ENCODE measurements at places on chromosomes 6 and 20. TPM values are rescaled to one million over a fixed set of nuclear protein-coding genes. Genes with fewer than 3 reads are reported as not detected.

Gene SLC22A1
- polyA plus RNA-seq = 1.4 TPM

Gene KHDC1L
- polyA plus RNA-seq = not detected

Gene TBCC
- polyA plus RNA-seq = 112 TPM

Gene OTOR
- not detected for polyA plus RNA-seq

Gene IMPG1
- polyA plus RNA-seq = not detected

Gene TSPYL1
- 79.3 TPM for polyA plus RNA-seq

Gene KIF6
- 2.1 TPM for polyA plus RNA-seq

Gene ITCH
- polyA plus RNA-seq = 39.5 TPM

Gene DHX35
- 24.9 TPM for polyA plus RNA-seq

Gene SLC23A2
- polyA plus RNA-seq = 44.3 TPM

Gene CLPSL2
- polyA plus RNA-seq = not detected

Gene NKAIN4
- polyA plus RNA-seq = 11.2 TPM

Gene SLC26A8
- polyA plus RNA-seq = not detected

Gene ZBP1
- not detected for polyA plus RNA-seq

Gene MYB
- polyA plus RNA-seq = 2.9 TPM

Gene SLC2A10
- not detected for polyA plus RNA-seq

Gene C6orf52
- polyA plus RNA-seq = 5.7 TPM

Gene IL20RA
- not detected for polyA plus RNA-seq

Gene LST1
- not detected for polyA plus RNA-seq

Gene MYLK2
- polyA plus RNA-seq = 0.22 TPM

Gene RAB32
- polyA plus RNA-seq = 0.42 TPM

Gene SGK2
- polyA plus RNA-seq = 0.81 TPM

Gene HLA-DOA
- not detected for polyA plus RNA-seq

Gene TSPO2
- polyA plus RNA-seq = not detected

Gene TRAPPC3L
- polyA plus RNA-seq = not detected

Gene KIAA0408
- 109 TPM for polyA plus RNA-seq

Gene SLC44A4
- polyA plus RNA-seq = 0.46 TPM

Gene GNAS
- 958 TPM for polyA plus RNA-seq

Gene PARD6B
- 5.9 TPM for polyA plus RNA-seq

Gene LMBRD1
- polyA plus RNA-seq = 84.2 TPM

Gene HLA-DQA1
- not detected for polyA plus RNA-seq

Gene PSORS1C1
- not detected for polyA plus RNA-seq

Gene KCNK16
- not detected for polyA plus RNA-seq

Gene CTNNBL1
- 32.6 TPM for polyA plus RNA-seq

Gene SERPINB1
- polyA plus RNA-seq = not detected

Gene OR2J3
- not detected for polyA plus RNA-seq

Gene SIRPD
- polyA plus RNA-seq = not detected

Gene LGSN
- not detected for polyA plus RNA-seq

Gene DNMT3B
- polyA plus RNA-seq = 9.0 TPM

Gene PRL
- not detected for polyA plus RNA-seq

Gene C6orf118
- polyA plus RNA-seq = 5.2 TPM

Gene CD40
- polyA plus RNA-seq = not detected

Gene CARMIL1
- polyA plus RNA-seq = 5.7 TPM

Gene BNIP5
- polyA plus RNA-seq = not detected

Gene SYTL3
- 3.8 TPM for polyA plus RNA-seq

Gene EPB41L1
- 38.2 TPM for polyA plus RNA-seq

Gene ARMC2
- 18.6 TPM for polyA plus RNA-seq

Gene HEY2
- not detected for polyA plus RNA-seq

Gene TREM2
- polyA plus RNA-seq = not detected

Gene FAM162B
- not detected for polyA plus RNA-seq

Gene VGLL2
- polyA plus RNA-seq = not detected
